Foreskin fibroblast (primary cell): ENCODE measurements at places on chromosomes 1 and 21.
A peak's percentile ranks its signal among the peaks of the same experiment; 100 is the strongest.

GRCh38 chr1:208161656-208162375 is 82.4 kb downstream of the PLXNA2 start:
- no peak for DNase-seq

GRCh38 chr1:14320518-14320917 is 278.0 kb upstream of the KAZN start:
- no peak for DNase-seq

- DNase-seq: no peak
Observed at GRCh38 chr1:94883691-94884090, 43.2 kb downstream of the CNN3 start.

GRCh38 chr1:110502402-110503151 is 16.4 kb downstream of the KCNA10 start:
- no peak for DNase-seq

DNA sequence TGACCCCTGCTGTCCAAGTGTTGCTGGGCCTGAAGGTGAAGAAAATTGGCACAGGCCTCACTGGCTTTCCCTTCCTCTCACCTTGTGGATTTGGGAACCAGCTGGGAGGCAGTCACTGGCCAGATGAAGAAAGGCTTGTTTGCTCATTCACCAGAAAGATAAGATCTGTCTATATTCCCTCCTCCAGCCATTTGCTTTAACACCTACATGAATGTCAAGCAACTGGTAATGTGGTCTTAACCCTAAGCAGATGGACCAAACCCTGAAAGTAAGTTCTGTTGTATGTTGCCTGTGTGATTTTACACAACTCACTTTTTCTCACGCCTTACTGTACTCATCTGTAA is 10.3 kb upstream of the SRRM1 start:
- no peak for DNase-seq

GRCh38 chr1:16267690-16268180 is 30.8 kb upstream of the CPLANE2 start:
- DNase-seq: no peak

- no peak for DNase-seq
Observed at GRCh38 chr1:154695985-154696384, 88.0 kb upstream of the ADAR start.

- no peak for DNase-seq
Observed at GRCh38 chr1:84876353-84876752, 16.7 kb downstream of the LPAR3 start.

GRCh38 chr1:242534753-242535152 is 10.3 kb upstream of the PLD5 start:
- peak; percentile 30 for DNase-seq

GRCh38 chr1:75132242-75132811 is 1.9 kb upstream of the LHX8 start:
- no peak for DNase-seq

GRCh38 chr1:182785181-182785580 is 4.4 kb upstream of the NPL start:
- no peak for DNase-seq

GRCh38 chr1:177223359-177223758 is 52.6 kb downstream of the BRINP2 start:
- no peak for DNase-seq

GRCh38 chr1:221709854-221710253 is 32.0 kb downstream of the DUSP10 start:
- no peak for DNase-seq

- DNase-seq: no peak
Observed at GRCh38 chr21:44372616-44373015, 19.2 kb downstream of the TRPM2 start.

DNA sequence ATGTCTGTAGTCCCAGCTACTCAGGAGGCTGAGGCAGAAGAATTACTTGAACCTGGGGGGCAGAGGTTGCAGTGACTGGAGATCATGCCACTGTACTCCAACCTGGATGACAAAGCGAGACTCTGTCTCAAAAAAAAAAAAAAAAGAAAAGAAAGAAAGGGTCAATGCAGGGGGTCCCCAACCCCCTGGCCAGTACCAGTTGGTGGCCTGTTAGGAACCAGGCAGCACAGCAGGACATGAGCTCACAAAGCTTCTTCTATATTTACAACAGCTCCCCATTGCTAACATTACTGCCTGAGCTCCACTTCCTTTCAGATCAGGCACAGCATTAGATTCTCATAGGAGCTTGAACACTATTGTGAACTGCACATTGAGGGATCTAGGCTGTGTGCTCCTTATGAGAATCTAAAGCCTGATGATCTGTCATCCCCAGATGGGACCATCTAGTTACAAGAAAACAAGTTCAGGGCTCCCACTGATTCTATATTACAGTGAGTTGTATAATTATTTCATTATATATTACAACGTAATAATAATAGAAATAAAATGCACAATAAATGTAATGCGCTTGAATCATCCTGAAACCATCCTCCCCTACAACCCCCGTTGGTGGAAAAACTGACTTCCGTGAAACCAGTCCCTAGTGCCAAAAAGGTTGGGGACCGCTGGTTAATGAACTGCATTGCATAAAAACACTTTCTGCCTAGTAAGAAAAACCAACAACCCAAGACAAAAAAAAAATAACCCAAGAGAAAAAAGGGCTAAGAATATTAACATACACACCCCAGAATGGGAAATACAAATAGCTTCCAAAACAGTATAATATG is 2.8 kb downstream of the ZBTB8OS start:
- no peak for DNase-seq

DNA sequence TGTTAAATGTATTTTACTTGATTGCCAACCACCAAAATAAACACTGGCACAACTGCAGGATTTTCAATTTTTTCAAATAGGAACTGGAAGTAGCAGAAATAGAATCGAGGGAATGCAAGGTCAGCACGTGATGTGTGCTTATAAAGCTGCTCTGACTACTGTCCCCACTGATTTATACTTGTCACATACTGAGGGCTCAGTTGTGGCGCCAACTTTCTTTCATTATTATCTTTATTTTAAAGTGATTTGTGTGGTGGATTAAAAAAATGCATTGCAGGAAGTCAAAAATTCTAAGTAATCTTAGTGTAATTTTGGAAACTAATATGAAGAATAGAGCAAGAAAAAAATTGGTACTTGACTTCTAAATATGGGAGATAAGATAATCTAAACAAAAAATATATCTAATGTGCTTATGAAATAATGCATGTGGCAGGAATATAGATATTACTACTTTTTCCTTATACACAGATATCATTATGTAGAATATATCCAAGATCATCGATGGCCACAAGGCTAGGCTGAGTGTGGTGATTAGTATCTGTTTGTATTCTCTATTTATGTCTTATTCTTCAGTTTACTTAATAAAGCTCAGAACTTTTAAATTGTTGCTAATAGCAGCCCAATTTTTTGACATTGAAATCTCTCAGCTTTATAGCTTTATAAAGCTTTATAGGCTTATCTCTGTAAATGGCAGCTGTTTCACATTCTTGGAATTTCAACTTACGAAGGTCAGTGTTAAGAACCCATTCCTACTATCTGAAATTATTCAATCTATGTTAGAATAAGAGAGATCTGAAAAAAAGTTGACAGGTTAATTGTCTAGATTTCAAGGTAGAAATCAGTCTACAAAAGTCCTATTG is 404.5 kb upstream of the ADAMTS5 start:
- no peak for DNase-seq
